ENCODE measurements at places on chromosomes 13 and 19.
A peak's percentile ranks its signal among the peaks of the same experiment; 100 is the strongest.

DNA sequence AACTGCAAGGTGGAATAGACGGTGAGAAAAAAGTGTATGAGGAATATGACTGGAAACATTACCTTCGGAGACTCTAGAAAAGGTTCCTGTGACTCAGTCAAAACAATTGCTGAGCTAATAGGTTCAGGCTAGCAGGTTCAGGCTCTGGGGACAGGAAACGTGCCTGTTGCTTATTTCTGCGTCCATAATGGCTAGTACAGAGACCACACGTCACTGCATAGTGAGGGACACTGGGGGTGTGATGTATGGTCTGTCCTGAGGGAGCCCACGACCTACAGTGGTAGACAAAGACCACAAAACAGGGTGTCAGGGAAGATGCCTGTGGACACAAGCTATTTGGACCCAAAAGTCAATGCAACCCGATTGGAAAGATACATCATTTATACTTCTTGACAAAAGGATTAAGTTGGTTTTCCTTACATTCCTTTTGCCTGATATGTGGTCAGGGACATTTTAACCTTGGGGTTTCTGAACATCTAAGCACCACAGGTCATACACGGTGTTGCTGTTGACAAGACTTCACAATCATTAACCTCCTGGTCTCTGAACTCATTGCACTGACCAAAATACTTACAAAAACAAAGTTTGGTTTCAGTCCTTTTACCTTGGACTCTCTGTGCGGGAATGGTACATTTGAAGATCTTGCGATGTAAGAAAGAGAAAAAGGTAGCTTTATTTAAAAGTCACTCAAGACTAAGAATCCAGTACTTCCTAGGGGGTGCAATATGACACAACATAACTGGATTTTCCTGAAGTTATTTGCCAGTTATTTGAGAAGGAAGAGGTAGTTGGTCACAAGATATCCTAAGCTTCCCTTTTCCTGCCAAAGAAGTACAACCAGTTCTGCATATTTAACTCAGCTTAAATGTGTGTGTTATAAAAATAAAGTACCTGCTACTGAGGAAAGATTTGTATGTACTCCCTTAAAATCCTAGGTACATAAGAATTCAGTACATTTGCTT is 20.0 kb downstream of the CRYL1 start:
- DNase-seq, result no peak

DNA sequence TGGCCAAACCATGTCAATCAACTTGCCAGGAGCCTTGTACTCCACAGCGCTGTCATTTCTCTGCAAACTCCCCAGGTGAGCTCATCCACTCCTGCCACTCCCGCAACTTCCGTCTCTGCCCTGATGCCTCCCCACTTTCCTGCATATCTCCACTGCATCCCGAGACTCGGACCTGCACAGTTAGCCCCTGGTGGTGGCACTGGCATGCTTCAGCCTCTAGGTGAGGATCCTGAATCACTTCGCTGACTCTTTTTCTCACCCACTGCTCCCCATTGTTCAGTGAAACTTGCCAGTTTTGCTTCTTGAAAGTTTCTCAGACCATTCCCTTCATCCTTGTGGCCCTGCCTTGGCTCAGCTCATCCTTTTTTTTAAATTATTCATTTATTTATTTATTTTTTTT is 3.4 kb upstream of the CTU1 start:
- DNase-seq, result no peak

- DNase-seq, result no peak
These were observed 1.1 kb upstream of the FLT3LG start for GRCh38 chr19:49472936-49473335.

GRCh38 chr19:34299576-34299975 is 45.2 kb downstream of the GARRE1 start:
- DNase-seq, result no peak

DNA sequence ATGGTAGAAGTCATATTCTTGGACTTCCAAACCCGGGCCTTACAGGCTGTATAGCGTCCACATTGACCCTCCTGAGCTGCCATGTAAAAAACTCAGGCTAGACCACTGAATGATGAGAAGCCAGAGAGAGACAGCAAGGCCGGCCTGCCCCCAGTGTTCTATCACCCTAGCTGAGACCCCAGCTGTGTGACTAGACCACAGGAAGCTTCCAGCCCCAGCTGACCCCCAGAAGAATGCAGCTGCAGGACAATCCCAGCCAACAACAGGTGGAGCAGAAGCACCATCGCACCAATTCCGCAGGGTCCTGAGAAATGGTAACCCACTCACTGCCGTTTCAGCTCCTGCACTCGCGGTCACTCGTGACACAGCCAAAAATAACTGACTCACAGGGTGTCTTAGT is 2.9 kb upstream of the ATP11A start:
- no peak for DNase-seq

DNA sequence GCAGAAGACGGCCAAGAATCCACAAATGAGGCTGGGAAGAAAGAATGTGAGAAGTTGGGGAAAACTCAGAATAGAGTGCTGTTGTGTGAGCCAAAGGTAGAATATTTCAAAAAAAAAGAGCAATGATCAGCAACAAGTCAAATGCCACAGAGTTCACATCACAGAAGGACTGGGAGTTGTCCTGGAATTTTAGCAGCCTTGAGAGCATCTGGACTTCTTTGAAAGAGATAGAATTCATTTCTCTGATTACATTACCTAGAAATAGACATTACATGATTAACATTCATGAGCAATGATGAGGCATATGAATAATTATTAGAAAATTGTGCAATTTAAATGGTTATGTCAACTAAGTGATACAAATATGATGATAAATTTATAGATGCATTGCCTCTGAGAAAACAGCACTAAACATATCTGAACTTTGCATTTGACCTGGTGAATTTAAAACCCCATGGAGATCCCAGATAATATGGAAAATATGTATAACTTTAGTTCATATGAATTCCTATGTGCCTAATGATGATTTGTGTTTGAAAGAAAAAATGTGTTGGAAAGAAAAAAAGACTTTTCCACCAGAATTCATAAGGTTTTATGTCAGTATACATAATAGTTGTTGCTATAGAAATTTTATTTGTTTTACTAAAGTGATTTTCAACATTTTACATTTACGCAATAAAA is 186.2 kb downstream of the POSTN start:
- peak; percentile 55 for DNase-seq
